ENCODE measurements at places on chromosomes 12 and 14.

GRCh38 chr12:48175613-48176416 lies 7.6 kb upstream of the CCDC184 start:
- DNase-seq: no peak

DNA sequence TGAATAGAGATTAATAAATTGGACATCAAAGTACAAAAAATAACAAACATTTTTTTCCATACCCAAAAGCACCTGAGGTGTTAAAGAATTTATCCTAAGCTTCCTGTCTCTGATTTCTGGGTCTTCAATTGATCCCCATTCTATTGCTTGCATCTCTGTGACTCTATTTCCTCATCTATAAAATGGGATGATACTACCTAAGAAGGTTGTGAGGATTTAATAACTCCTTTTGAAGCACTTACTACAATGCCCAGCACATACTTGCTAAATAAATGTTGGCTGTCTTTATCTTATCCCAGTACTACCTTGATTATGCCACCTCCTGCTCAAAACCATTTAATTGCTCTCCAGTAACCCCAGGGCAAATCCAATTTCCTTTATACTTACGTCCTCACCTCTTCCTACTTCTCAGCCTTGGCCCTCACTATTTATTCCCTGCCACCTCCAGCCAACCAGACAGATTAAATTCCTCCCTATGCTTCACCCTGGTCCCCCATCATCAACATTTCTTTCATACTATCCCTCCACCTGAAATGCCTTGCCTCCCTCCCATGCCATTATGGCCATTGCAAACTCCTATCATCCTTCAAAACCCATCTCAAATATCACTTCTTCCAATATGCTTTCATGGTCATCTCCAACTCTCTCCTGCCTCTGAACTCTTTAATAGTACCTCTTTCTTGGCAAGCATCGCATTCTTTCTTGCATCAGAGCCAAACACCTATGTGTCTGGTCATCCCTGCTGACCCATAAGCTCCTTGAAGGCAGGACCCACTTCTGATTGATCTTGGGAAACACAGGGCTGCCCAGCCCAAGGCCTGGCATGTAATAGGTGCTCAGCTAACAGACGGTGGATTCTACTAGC lies 7.9 kb upstream of the ASIC1 start:
- no peak for DNase-seq

DNA sequence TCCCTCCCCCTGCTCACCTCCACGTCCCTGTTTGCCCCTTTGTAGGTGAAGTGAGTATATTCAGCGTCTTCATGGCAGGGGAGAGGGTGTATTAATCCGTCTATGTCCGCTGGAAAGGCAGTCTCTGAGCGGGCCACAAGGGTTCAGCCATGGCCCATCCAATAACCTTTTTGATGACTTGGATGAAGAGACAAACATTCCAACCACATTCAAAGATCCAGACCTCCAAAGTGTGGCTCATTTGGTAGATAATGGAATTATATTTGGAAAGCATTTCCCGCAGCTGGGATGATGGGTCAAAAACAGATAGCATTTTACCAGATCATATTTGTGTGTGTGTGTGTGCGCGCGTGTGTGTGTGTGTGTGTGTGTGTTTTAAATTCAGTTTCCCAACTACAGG lies 345.9 kb downstream of the DPF3 start:
- DNase-seq: no peak

- DNase-seq: no peak
These were observed 68.9 kb downstream of the FSCB start for GRCh38 chr14:44438221-44438620.

GRCh38 chr14:91956616-91957015 lies 9.1 kb upstream of the FBLN5 start:
- no peak for DNase-seq

DNA sequence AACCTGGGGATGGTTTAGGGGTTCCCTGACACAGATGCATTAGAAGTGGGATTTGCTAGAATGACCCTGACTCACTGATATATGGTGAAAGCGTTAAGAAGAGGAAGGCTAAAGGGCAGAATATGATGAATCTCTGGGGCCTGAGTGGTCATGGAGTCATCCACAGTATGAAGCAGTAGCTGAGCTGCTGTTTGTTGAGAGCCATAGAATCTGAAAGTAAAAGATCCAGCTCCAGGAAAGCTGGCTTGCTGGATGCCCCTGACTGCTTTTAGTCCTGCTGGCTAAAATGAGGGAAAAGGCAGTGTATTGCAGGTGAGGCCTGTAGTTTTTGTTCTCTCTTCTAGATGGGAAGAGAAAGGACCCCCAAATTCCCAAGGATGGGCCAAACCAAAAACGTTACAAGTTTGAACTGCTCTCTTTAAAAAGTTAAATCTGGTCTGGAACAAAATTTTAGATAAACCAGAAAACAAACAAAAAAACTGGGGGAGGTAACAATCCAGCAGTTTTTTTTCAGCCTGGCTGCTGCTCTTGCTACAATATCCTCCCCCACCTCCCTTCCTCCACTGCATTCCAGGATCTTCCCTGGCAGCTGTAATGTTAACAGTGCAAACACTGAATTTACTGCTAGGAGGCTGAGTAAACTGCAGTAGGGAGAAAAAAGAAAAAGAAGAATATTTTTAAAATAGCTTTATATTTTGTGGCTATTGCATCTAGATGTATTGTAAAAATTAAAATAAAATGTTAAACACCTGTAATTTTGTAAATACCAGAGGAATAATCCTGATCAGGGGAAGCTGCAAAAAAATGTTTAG lies 16.5 kb downstream of the SEL1L start:
- peak; percentile 47 for DNase-seq

DNA sequence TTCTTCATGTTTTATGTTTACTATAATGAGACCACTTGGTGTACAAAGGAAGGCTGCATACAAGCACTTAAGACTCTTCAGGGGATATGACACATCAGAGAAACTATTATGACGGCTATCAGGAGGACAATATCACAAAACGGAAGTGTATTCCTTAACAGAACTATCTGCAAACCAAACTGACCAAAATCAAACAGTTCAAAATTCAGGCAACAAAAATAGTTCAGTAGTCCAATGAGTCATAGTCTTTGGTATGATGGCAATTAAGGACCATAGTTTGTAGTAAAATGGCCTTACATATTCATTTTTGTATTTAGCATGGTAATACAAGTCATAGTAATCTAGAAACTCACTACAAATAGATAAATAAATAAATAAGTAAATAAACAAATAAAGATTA lies 1638.7 kb upstream of the SEL1L start:
- DNase-seq: no peak

DNA sequence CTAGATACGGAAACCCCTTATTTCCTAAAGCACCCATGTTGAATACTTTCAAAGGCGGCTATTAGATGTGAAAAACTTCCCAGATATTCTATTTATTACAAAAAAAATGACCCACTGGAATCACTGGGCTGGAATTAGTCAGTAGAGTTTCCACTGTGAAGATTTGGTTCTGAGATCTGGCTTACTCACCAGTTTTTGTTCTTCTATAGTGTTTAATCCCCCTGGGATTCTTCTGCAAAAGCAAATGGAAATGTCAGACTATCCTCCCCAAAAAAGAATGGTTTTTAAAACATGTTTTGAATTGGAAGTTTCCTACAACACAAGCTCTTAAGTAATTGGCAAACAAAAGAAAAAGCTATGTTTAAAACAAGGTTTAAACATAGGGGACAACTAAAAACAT lies 166.4 kb downstream of the STXBP6 start:
- DNase-seq: no peak

DNA sequence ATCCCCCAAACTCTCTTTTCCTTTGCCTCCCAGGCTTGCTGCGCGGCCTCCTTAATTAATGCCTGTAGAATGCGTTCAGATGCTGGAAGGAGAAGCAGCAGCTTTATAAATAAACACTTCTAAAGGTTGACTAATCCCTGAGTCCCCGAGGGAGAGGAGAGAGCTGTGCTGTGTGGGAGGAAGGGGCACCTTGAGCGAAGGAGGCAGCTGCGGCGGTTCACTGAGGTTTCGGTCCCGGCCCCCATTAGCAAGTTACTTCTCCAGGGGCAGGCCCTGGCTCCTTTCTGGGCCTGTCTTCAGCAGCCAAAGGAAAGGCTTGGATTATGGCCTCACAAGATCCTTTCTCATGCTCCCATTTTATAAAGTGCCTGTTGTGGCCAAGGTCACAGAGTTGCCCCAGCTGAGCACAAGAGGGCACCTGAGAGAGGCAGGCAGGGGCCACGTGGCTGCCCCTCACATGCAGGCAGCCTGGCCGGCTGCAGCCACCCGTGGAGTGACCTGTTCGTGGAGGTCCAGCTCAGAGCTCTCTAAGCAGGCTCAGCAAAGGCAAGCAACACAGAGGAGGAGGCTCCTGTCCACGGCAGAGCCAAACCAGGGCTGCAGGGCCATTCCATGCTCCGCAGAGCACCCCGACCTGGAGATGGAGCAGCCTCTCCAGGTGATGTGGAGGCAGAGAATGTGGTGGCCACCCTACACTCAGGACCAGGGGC lies 15.0 kb upstream of the CACNA2D4 start:
- DNase-seq: peak; percentile 25

GRCh38 chr14:92458136-92459029 lies 55.2 kb upstream of the RIN3 start:
- DNase-seq: no peak

GRCh38 chr12:16530268-16530850 lies 75.6 kb downstream of the LMO3 start:
- DNase-seq: no peak

DNA sequence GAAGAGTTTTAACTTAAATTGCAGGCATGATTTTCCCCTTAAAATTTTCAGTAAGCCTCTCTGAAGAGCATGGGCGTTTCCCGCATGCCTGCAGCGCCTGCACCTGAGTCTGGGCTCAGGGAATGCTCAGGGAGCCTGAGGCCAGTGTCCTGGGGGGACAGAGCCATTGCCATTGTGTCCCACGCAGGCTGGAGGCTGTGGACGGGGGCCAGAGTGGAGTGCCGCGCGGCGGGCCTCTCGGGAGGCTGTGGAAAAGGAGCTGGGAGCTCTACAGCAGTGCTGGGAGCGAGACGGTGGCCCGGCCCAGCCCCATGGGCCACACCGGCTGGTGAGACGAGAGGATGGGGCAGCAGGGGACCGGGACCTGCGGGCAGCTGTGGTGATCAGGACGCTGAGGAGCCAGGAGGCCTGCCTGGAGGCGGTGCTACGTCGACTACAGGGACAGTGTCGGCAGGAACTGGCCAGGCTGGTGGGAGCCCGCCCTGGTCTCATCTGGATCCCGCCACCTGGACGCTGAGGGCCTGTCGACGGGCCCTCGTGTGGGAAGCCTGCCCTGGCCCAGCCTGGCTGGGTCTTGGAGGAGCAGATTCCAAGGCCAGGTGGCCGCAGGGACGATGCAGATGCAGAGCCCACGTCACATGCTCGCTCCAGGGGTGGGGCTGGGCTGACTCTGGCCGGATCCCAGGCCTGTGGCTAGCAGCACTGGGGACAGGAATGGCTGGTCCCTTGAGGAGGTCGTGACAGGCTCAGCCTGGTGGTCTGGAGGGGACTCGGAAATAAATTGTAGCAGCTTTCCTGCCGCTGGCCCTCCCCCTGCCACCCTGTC lies 7.6 kb downstream of the TEDC1 start:
- no peak for DNase-seq

GRCh38 chr14:80491131-80491530 lies 279.8 kb upstream of the DIO2 start:
- DNase-seq: no peak

GRCh38 chr14:71246539-71246938 lies 339.3 kb downstream of the PCNX1 start:
- DNase-seq: no peak

DNA sequence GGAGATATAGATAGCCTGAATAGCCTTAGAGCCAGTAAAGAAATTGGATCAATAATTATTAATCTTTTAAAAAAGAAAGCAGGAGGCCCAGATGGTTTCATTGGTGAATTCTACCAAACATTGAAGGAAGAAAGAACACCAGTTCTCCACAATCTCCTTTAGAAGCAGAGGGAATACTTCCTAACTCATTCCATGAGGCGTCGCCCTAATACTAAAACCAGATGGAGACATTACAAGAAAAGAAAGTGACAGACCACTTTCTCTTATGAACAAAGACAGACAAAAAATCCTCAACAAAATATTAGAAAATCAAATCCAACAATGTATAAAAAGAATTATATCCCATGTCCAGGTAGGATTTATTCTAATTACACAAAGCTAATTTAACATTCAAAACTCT lies 362.6 kb downstream of the BCAT1 start:
- DNase-seq: no peak

GRCh38 chr12:43917896-43918295 lies 82.0 kb downstream of the TMEM117 start:
- DNase-seq: no peak

DNA sequence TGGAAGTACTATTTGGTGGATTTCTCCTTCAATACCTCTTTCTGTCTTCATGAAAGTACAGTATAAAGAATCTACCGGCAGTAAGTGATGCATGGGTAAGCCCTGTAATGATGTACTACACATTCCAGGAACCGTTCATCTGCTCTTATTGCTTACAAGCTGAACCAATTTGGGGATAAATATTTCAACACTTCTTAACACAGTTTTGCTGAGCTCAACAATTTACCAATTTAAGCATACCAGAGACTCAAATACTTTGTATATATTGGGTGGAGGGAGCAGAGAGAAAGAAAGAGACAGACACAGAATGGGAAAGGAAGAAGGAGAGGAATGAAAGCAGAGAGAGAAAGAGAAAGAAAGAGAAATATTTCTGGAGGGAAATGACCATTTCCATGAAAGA lies 821.1 kb upstream of the FLRT2 start:
- DNase-seq: no peak

DNA sequence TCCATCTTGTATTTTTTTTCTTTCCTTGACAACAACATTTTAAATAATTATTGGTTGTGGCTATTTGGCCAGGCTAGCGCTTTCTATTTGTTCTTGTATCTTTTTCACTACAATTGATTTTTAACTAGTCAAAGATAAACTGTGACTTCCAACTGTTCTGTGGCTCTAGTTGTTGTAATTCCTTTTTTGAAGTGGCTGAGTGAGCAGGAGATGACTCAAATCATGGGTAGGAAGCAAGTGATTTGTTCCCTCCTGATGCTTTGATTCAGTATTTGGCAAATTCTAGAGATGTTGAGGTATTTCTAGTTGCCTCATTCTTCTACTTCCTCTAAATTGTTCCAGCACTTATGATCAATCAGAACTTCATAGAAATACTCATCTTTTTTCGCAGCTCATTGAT lies 633.5 kb downstream of the RERGL start:
- DNase-seq: no peak

- no peak for DNase-seq
These were observed 177.8 kb downstream of the KLHL28 start for GRCh38 chr14:44783901-44784300.
